ENCODE measurements at places on chromosomes 5 and 9.

DNA sequence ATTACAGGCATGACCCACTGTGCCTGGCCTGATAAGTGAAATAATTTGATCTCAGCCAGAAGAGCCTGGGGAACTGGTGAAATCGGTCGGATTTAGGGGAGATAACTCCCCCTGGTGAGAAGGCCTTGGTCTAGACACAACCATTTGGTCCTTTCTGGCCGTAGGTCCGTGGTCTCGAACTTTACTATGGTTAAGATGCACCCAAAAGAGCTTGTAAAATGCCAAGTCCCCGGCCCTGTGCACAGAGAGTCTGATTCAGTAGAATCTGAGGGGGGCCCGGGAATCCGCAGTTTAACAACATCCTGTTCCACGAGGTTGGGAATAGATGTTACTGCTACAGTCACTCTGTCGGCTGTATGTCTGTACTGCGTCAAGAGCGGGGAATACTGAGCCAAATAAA is 140.7 kb downstream of the C9orf50 start:
- no peak for DNase-seq

DNA sequence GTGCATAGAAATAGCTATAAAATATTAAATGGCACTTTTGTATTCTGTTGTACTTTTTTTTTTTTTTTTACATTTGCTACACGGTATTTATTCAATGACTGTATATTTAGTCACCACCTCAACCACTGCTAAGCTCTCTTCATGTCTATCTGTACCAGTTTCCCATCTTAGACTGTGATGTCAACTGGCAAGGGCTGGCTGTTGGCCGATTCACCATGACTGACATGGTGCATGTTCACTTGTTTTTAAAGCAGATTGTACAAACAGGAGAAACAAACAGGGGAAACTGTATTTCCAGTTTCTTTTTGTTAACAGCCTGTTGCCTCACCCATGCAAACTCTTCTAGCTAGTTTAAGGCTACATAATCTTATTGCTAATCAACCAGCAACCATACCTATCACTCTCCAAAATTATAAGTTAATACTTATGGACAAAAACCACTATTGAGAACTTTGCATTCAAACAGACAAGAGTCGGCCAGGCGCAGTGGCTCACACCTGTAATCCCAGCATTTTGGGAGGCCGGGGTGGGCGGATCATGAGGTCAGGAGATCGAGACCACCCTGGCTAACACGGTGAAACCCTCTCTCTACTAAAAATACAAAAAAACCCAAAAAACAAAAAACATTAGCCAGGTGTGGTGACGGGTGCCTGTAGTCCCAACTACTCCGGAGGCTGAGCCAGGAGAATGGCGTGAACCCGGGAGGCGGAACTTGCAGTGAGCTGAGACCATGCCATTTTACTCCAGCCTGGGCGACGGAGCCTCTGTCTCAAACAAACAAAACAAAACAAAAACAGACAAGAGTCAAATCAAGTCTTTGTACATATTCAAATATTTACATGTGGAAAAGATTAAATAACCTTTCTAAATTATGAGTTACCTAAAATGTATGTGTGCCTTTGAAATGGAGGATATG is 13.2 kb downstream of the ZFAND5 start:
- DNase-seq: no peak

DNA sequence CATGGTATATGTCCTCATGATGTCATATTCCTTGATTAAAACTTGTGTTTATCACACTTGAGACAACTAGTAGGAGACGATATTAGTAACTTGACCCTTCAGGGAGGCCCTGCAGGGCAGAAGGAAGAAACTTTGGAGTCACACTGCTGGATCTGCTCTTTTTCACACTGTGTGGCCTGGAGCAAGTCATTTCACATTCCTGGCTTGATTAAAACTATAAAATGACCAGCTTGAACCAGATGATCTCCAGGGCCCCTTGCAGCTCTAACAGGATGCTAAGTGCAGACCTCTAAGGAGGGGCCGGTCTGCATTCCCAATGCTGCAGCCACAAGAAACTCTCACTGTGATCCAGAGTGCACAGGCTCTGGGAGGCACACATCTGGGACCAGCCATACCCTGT is 146.4 kb upstream of the ZNF366 start:
- no peak for DNase-seq

DNA sequence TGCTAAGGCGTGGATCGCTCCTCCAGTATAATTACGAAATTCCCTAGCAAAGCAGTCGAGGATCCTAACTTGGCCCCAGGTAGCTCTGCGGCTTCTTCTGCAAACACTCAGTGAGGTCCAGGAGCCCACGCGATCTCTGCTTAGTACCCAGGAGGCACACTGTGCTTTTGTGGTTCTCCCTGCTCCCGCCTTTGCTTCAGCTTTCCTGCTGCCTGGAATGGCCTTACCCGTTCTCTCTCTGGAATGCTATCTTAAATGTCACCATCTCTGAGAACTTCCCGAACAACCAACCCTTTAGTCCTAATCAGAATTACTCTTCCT is 639 bp downstream of the INVS start:
- DNase-seq: peak; percentile 44

- no peak for DNase-seq
Measured at GRCh38 chr9:79431019-79431679, 140.6 kb upstream of the TLE4 start.

DNA sequence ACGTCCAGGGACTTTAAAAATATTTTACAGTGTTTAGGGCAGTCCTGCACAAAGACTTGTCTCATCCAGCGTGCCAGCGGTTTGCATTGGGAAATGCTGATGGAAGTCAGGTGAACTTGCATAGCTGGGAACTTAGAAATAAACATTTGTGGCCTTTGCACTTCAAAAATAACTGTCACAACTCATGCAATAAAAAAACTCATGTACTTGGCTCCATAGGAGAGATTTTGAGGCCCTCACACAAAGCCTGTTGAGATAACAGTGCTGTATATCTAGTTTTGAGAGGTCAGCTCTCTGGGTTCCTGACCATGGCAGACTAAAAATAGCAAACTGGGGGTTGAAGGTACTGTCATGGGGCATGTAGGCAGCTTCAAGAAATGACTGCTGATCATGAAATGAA is 5.5 kb downstream of the COMMD10 start:
- DNase-seq: no peak

DNA sequence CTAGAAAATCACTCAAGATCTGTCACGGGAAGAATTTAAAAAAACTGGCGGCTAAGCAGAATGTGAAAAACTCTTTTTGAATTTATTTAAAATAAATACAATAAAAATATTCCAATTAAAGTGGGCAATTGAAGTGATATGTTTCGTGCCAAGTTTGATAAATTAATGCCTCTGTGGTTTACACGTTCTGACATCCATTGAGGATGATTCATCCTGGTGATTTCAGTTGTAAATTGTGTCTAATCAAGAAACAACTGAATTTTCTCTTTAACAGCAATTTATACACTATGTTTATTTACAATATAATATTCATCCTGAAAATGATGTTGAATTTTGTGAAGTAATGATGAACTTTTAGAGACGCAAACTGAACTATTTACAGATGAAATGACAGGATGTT is 21.0 kb upstream of the OSMR start:
- no peak for DNase-seq

GRCh38 chr5:75720882-75721281 is 3.6 kb upstream of the POC5 start:
- DNase-seq: no peak

- DNase-seq: no peak
Measured at GRCh38 chr5:158039911-158040347, 181.0 kb upstream of the CLINT1 start.

- DNase-seq: peak; percentile 78
Measured at GRCh38 chr9:35729700-35730485, 2.1 kb downstream of the TLN1 start.

DNA sequence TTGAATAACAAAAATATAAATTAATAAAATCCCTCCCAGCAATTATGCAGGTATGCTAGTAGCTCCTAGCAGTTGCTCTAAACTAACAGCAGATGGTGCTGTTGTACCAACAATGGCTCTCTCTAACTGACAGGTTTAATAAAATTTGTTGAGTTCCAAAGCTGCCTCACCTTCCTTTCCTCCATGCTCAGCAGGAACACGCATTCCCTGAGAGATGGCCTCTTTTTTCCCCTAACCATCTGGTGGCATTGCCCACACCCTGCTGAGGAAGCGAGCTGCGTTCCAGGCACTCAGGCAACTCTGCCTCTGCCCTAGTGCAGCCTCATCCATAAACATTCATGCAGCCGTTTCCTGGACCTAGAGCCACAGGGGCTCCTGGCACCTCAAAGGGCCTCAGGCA is 106.2 kb downstream of the KLHL3 start:
- peak; percentile 69 for DNase-seq

DNA sequence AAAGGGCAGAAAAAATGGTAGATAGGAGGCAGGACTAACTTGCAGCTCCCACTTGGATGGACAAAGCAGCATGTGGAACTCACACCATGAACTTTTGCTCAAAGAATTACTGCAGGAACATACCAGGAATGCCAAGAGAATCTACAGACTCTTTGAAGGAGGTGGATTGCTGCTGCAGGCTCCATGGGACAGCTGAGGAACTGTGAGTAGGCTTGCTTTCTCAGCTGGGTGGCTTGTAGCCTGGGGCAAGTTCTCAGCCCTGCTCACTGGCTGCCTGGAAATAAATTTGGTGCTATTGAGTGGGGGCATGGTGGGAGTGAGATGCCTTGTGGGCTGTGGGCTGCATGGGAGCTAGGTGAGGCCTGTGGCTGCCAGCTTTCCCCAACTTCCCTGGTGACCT is 574.5 kb downstream of the PRELID2 start:
- no peak for DNase-seq

GRCh38 chr9:73847536-73847935 is 649.6 kb upstream of the RORB start:
- no peak for DNase-seq

DNA sequence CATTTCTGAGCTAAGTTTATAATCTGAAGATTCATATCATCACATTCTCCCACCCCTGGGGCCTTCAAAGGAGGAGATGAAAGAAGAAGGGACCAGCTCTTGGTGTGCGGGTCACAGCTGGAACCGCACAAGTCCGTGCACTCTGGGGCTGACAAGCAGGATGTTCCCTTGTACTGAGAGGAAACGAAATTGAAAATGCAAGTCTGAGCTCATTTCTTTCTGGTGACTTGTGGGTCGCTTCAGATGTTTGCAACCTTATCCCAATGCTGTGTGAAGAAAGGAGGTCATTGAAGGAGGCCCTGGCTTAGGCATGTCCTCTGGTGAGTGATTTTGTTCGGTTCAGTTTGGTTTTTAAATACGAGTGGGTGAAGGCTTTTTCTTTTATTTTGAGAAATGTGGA is 59.6 kb downstream of the C9orf152 start:
- no peak for DNase-seq

DNA sequence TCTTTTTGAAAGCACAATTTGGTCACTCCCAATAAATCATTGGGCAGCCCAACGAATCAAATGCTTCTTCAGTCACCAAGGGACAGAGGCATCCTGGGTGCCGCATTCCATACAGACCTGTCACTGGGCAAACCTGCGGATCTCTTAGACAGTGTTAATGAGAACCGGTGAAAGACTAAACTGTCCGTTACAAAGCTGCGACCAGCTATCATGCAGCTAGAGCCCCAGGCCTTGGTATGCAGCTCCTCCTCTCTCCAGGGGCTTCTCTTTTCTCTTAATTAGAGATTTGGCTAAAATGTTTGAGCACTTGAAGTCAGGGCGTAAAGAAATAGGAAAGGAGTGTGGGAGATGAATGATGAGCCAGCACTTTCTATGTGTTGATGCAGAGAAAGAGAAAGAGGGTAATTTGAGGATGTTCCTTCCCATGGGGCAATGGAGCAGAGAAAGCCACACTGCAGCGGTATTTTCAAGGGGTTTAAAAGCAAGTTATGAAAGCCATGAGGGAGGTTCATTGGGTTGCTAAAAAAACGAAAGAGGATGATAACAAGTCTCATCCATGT is 175.3 kb downstream of the RFK start:
- no peak for DNase-seq

GRCh38 chr5:6623941-6624340 is 8.9 kb downstream of the NSUN2 start:
- DNase-seq: no peak

- no peak for DNase-seq
Measured at GRCh38 chr5:110752953-110753352, 14.1 kb downstream of the SLC25A46 start.

- no peak for DNase-seq
Measured at GRCh38 chr5:122093415-122094180, 15.5 kb upstream of the LOX start.

DNA sequence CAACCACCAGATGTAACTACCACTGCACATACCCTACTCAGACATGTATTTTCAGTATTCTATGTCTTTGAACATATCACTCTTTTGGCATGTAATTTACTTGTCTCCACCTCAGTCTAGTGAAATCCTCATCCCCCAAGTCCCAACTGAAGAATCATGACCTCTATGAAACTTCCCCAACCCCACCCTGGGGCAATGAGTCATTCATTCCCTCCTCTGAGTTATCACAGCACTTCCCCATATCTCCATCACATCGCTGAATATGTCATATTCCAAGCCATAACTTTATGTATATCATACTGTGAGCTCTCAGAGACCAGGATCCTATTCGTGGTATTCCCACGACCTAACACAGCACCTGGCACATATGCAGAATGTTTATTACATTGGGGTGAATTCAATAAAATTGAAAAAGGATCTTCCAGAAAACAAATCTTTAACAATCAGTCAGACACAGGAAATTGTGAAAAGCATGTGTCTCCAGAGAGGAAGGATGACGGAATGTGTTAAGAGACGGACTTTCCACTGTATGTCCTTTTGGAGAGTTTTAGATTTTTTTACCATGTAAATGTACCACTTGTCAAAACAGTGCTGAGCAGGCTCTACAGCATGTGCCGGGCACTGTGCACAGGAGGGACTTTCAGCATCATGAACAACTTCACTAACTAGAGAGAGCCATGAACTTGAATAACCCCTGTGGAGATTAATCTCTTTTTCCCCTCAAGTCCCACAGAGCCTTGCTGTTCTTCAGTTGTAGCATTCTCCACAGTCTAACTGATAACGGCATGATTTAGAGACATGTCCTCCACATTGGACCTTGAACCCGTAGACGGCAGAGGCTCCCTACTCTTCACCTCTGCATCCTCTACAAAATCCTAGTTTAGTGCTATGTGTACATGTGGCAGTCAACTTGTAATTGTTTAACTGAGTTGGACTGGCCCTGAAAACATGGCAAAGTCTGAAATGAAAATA is 213.5 kb downstream of the GLIS3 start:
- DNase-seq: no peak

DNA sequence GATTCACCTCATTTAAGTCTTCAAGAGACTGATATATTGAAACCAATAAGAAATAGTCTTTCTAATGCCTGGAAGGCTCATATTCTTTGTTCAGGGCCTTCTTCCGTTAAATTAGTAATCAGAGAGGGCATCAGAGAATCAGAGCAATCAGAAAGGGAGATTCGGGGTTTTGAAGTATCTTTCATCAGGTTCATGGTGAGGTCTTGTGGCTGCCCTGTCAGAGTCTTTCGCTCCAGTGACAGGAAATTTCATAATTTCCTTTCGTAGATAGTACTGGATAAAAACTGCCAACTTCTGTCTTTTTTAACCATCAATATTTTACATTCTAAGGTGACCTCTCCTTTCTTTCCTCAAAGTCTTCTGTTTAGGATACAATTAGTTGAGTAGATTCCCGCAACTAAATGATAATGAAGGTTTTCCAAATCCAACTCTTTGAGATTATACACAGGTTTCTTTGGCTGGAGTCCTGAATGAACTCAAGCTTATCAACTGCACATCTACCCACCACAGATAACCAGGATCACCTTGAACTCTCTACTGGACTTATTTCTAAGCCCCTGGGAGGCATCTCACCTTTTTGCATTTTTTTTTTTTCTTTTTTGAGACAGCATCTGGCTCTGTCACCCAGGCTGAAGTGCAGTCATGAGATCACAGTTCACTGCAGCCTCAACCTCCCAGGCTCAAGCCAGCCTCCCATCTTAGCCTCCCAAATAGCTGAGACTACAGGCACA is 5.5 kb downstream of the IL31RA start:
- DNase-seq: no peak

Data from D341Med (cell line).